ENCODE measurements at places on chromosomes 3 and 15.
A peak's percentile ranks its signal among the peaks of the same experiment; 100 is the strongest.

- no peak for DNase-seq
Measured at GRCh38 chr3:177820683-177821316, 623.5 kb upstream of the TBL1XR1 start.

DNA sequence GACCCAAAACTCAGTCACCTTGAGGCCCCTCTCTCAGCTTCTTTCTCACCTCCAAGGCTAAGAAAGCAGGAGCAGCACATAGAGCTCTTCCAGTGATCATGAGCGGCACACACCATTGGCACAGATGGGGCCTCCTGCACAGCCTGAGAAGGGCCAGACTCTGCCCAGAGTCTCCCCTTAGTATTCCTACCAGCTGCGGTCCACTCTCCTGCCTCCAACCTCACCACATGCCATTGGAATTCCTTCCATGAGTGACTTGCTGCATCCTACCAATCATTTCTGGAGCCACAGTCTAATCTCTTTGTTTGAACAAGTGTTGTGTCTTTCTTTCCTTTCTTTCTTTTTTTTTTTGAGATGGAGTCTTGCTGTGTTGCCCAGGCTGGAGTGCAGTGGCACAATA is 39.3 kb downstream of the CDCP1 start:
- no peak for DNase-seq

GRCh38 chr3:189406148-189406547 is 225.0 kb upstream of the TP63 start:
- DNase-seq: peak; percentile 8

GRCh38 chr15:43918717-43919116 is 91.9 kb downstream of the WDR76 start:
- no peak for DNase-seq

DNA sequence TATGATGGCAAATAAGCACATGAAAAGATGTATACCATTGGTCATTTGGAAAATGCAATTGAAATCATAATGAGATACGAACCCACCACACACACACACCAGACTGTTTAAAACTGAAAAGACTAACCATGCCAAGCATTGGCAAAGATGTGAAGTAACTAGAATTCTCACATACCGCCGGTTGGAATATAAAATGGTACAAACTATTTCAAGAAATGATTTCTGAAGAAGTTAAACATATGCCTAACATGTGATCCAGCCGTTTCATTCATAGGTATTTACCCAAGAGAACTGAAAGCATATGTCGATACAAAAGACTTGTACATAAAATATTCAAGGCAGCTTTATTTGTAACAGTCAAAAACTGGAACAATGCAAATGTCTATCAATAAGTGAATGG is 28.9 kb downstream of the HES1 start:
- no peak for DNase-seq

DNA sequence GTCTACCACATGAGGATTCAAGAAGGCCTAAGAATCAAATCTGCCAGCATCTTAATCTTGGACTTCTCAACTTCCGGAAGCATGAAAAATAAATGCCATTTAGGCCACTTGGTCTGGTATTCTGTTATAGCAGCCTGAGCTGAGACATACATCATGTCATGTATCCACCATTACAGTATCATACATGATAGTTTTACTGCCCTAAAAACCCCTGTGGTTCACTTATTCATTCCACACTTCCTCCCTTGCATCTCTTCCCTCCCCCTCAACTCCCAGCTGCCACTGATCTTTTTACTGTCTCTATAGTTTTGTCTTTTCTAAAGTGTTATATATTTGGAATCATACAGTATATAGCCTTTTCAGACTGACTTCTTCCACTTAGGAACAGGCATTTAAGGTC is 161.8 kb downstream of the SNRK start:
- no peak for DNase-seq

DNA sequence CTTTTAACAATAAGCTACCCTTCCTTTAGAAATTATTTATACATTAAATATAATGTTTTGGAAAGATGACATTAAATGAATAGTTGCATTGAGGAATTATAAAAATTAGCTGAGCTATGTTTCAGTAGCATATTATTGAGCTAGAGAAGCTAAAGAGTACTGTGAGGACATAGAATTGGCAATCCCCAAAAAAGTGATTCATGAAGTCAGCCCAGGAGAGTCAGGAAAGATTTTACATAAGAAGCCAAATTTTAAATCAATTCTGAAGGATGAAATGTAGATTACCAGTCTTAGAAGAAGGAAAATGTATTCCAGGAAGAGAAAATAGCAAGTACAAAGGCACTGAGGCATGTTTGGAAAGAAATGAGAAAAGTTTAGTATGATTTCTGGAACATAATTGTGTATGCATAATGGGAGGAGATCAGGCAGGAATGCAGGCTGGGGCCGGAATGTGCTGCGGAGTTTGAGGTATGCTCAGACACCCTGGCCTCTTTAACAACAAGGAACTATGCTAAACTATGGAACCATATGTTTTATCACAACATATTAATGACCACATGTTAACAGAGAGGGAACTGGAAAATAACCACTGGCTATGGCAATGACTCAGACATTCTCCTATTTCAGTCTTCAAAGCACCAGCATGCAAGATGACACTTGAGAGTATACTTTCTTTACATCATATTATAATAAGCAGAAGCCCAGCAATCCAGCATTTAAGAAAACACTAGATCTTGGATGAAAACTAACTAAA is 103.3 kb upstream of the COL8A1 start:
- DNase-seq: no peak

- DNase-seq: no peak
Measured at GRCh38 chr3:128351546-128351945, 115.1 kb downstream of the DNAJB8 start.

DNA sequence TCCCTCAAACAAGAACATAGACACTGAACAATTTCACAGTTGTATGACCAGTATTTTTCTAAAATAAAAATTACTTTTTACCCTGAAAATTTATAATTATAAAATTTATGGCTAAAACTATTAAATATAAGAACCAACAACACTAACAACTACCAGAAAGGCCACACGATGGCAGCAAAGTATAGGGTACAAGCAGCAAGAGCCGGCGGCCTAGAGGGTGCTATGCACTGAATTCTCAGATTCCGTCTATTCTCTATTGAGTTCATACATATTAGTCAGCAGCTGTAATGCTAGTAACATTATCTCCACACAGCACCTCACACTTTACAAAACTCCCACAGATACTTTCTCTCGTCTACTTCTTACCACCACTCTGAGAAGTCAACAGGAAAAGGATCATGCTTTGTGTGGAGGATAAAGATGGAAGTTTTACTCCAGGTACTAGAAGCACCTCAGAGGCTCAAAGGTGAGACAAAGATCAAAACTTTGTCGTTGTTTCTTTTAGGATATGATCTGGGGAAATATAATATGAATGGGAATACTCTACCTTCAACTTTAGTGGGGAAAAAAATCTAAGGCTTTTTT is 160.5 kb downstream of the FGF12 start:
- DNase-seq: peak; percentile 28

GRCh38 chr3:66048051-66048395 is 9.3 kb upstream of the MAGI1 start:
- DNase-seq: no peak

GRCh38 chr15:57332326-57332725 is 44.0 kb upstream of the CGNL1 start:
- no peak for DNase-seq

DNA sequence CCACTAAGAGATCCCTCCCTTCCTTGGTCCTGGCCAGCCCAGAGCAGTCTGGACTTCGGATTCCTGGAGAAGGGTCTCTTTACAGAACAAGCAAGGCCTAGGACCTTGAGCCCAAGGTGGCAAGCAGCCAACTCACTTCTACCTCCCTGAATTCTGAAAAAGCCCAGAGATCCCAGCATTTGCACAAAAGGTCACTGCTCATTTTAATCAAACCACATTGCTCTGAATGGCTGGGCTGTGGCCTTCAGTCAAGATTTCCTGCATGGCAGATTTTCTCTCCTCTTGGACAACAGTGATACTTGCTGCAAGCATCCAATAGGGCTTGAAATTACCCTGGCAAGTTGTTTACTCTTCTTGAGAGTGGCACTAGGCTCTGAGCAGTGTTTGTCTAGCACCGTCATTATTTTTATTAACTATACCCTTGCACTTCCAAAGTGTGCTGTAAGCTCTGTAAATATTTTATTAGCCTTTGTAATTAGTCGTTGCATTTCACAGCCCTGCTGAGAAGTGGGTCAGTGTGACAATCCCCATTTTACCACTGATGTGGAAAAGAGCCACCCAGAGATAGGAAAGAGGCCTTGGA is 274.7 kb upstream of the CTNNB1 start:
- no peak for DNase-seq

GRCh38 chr15:94700211-94700610 is 468.9 kb downstream of the MCTP2 start:
- DNase-seq: no peak

DNA sequence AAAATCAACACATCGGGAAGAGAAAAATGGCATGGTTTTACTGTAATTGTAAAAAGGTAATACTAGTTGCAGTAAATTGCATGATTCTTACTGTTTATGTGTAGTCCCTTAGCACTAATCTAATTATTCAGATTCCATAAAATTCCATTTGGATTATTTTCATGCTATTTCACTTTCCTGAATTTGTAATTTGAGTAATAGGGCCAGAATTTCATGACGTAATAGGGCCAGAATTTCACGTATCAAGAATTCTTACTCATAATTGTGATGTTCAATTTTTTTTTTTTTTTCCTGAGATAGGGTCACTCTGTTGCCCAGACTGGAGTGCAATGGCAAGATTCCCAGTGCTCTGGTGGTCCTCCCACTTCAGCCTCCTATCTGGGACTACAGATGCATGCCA is 2.9 kb upstream of the U2SURP start:
- DNase-seq: no peak

GRCh38 chr15:29986946-29987345 is 95.8 kb upstream of the GOLGA8J start:
- no peak for DNase-seq

- no peak for DNase-seq
Measured at GRCh38 chr3:174541708-174542315, 317.3 kb upstream of the NAALADL2 start.

DNA sequence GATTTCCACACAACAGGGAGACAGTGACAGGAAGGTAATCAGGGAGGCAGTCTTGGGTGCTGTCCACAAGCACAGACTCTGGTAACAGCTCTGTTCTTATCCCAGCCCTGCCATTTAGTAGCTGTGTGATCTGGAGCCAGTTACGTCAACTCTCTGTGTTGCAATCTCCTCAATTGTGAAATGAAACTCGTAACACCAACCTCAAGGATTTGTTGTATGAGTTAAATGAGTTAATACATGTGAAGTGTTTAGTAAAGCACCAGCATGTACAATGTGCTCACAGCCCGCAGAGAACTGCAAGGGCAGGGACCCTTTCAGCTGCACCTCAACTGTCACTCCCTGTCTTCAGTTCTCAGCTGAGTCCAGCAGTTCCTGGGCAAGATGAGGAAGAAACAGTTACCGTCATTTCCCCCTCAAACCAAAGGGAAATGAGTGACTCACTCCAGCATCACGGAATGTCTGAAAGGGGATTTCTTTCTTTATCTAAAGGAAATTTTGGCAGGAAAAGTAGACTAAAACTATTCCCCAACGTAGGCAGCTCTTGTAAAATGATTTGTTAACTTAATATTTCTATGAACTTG is 39.9 kb upstream of the MB21D2 start:
- no peak for DNase-seq

DNA sequence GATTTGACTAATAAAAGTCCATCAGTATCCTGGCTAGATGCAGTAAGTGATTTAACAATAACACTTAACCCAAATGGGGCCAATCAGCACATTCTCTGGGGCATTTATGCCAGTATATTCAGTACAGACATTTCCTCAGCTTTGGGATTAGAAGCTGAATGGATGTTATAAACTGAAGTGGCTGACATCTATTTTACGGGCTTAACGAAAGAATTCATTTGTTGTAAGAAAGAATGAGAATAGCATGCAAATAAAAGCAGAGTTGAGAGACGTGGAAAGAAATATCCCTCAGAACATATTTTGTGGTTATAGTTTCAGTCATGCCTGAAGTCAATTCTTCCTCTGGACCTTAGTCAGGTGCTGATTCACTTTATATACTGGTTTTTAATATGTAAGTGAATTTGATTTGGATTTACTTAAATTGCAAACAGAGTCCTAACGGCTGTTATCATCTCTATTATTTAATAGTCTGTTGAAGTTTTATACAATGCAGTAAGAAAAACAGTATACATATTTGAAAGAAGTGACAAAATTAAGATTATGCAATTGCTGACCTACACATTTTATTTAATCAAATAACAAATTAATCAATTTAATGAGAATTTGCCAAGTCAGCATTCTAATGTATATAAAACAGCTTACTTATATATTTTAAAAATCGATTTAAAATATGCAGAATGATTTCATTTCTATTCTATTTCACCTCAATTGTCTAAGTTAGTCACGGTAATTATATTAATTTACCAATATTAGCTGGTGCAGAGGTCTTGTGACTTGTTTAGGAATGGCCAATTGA is 513.9 kb upstream of the CADM2 start:
- no peak for DNase-seq

DNA sequence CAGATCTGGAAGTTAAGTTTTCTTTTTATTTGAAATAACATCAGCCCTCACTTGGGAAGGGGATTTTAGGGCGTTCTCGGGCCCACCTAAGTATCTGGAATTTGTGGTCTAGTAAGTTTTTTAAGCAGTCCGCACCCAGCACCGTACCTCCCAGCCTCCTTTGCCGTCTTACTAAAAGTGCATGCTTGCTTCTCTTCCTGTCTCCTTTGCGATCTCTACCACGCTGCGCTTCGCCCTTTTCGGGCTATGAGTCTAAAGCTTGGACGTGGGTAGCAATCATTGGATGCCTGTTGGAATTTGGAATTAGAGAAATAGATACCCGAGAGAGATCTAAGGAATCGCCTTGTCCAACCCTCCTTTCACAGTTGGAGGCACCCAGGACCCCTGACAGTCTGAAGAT is 1.1 kb downstream of the THSD4 start:
- DNase-seq: no peak

- no peak for DNase-seq
Measured at GRCh38 chr15:29682781-29683180, 139.5 kb downstream of the TJP1 start.

DNA sequence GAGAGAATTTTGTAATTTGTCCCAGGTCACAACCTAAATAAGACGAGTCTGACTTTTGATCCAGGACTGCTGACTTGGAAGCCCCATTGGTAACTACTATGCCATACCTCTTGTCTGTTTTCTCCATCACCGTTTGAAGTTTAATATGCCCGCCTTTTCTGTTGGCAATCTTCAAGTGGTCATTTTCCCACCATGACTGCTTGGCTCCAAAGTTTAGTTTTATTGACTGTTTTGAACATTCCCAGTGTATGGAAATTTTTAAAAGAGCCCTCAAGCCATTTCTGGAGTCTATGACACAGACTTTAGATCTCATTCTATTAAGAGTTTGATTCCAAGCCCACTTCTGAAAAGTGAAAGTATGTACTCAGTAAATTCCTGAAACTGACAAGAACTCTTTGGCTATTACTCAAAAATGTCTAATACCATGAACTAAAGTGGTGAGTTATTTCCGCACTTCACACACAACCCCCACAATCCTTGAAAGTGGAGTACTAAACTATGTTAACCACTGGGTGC is 136.7 kb upstream of the ADAMTS9 start:
- no peak for DNase-seq

GRCh38 chr15:70156671-70157271 is 59.1 kb upstream of the TLE3 start:
- no peak for DNase-seq

GRCh38 chr15:64678126-64678819 is 97.1 kb downstream of the RBPMS2 start:
- DNase-seq: no peak

GRCh38 chr15:42060797-42061196 is 33.6 kb downstream of the PLA2G4D start:
- DNase-seq: no peak

GRCh38 chr3:99240700-99241099 is 339.2 kb upstream of the DCBLD2 start:
- DNase-seq: no peak

- DNase-seq: peak; percentile 99
Measured at GRCh38 chr3:194769020-194769643, 83.4 kb downstream of the FAM43A start.
